ENCODE measurements at places on chromosomes 3 and 15.
A peak's percentile ranks its signal among the peaks of the same experiment; 100 is the strongest.

DNA sequence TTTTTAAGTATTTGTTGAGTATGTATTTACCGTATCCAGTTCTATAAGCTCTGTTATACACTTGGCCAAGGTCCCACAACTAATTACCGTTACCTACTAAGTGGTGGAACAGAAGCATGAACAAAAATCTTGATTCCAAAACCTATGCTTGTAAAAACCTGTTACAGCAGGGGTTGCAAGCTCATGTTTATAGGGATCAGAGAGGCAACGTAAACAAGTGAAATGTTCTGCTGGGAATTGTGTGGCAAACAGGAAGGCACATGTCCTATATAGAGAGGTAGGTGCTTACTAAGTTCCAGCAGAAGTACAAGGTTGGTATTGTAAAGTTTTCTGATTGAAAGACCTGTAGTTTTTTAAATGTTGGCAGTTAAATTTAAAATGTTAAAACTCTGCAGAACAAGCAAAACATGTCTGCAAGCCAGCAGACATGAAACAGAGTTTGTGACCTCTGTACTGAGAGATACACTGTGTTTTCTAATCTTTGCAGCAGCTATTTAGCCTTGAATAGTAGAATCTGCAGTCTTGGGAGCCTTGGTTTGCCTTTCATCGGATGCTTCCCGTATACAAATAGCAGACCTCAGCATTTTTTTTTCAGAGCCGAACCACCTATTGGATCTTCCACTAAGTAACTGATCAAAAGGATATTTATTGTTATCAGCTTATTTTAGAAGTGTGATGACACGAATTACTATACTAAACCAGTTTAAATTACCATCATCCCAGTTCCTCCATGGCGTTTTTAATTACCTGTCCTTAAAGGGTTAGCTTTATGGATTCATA is 11.4 kb downstream of the IREB2 start:
- DNase-seq, result no peak

DNA sequence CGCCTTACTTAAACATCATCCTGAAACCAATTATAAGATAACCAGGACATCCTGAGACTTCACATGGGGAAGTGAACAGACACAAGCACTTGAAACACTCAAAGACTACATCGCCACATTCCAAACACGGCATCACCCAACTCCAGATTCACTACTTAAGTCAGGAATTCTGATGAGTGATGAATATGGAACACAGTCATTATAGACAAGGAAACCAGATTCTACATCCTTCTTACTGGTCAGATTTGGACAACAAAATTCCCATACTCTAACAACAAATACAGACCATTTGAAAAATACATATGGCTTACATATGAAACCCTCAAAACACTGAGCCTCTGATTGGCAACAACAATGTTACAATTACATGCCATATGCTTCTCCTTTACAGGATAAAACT is 13.1 kb upstream of the RBSN start:
- no peak for DNase-seq

- no peak for DNase-seq
Measured at GRCh38 chr3:73255609-73256029, 194.2 kb downstream of the EBLN2 start.

DNA sequence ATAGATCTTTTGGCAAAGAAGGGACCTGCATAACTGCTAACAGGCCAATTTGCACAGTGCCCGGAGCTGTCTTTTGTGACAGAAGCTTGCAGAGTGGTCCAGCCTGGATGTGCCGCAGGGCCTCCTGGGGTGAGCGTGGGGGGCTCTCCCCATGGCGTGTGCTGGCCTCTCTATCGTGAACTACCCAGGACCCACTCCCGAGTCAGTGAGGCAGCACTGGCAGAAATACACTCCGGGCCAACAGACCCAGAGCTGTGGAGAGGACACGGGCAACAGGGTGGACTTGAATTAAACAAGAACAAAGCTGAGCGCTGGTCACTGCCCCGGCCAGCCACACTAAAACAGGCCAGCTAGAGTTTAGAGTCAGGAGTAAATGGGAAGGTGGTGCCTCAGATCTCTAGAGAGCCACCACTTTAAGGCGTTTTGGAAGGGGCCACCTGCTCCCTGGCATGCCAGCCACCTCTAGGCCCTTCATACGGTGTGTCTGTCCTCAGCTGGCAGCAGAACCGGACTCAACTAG is 152.1 kb downstream of the KLF13 start:
- no peak for DNase-seq

GRCh38 chr3:171490901-171491300 is 30.7 kb upstream of the TNIK start:
- no peak for DNase-seq

DNA sequence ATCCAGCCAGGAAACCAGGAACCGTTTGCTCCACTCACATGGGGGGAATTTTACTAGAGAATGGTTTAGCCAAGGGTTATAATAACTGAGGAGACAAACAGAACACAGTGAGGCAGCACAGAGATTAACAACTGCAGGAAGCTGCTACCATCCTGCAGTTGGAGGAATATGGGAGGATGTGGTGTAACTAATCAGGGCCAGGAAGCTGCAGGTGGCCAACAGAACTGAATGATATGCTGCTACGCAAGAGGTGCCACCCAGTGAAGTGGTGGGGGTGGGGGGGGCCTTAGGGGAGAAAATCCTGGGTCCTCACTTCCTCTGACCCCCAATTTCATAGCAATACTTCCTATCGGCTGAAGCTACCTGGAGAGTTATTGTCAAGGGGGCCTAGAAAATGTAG is 306.4 kb upstream of the STT3B start:
- peak; percentile 61 for DNase-seq

DNA sequence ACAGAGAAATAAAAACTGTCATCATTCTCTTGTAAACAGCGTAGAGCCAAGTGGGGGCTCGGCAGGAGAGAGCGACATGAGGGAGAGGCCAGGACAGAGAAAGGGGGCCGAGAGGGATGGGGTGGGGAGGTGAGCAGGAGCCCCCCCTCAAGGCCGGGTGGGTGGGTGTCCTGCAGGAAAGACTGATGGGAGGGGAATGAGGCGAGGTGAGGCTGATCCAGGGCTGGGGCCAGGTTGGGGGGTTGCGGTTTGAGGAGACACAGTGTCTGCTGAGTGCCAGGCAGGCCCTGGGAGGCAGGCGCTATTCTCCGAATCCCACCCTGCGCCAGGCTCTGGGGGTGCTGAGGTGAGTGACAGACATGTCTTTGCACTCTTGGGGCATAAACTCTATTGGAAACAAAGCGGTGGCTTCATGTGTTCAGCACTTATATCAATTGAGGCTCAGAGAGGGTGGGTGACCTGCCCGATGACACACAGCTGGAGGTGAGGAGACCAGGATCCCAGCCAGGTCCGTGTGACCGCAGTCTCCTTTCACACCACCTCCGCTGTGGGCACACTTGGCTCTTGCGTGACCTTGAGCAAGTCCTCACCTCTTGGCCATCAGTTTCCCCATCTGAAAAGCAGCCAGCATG is 19.6 kb upstream of the CSPG4 start:
- no peak for DNase-seq

- no peak for DNase-seq
Measured at GRCh38 chr3:100023150-100023549, 91.2 kb downstream of the FILIP1L start.

DNA sequence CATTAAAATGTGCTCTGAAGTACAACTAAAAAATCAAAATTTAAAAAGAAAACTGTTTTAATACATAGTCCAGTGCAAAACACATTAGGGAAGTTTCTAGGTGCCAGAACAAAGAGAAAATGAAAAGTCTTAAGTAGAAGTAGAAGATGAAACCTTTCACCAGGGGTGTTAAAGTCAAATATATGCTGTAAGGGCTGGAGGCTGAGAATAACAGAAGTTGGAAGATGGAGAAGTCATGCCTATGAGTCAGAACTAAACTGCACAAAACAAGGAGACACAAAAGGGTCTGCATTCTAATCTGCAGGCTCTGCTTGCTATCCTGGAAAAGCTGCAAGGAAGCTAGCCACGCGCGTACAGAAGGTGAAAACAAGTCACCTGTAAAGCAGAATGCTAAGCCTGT is 48.7 kb upstream of the CPB1 start:
- no peak for DNase-seq

GRCh38 chr15:68433551-68433950 is 1.6 kb upstream of the ITGA11 start:
- no peak for DNase-seq

GRCh38 chr3:152609891-152610290 is 225.0 kb upstream of the P2RY1 start:
- DNase-seq, result no peak

GRCh38 chr3:112508860-112509259 is 9.6 kb upstream of the BTLA start:
- DNase-seq, result no peak

DNA sequence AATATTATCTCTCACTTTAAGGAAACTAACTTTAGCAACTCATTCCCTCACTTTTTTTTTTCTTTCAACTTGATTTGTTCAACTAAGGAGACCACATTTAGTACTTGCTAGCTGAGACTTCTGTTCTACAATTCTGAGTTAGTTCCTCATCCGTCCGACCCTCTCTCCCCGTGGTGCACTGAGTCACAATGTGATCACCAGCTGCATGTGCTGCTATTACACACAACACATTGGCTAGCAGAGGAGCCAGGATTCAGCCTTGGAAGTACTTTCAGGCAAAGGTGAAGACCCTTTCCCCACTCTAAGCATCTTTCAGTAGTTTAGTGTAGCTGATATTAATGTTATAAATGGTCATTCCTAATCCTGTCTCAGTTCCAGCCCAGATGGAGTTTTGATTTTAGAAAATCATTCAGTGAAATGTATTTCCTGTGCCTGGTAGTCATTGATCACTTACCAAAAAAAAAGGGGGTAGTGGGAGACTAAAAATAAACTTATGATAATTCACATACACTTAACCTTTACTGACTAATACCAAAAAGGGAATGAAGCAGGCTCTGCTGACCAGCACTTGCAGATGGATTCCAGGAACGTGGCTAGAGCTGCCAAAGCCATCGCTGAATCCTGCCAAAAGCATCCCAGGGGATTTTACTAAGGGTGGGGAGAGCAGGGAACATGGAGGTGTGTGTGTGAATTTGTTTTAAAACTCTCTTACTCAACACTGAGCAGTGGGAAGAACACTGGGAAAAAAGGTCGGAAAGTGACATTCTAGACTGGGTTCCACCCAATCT is 424.8 kb downstream of the LPP start:
- DNase-seq, result no peak

GRCh38 chr3:156768390-156768789 is 57.8 kb upstream of the LEKR1 start:
- no peak for DNase-seq

- DNase-seq, result peak; percentile 9
Measured at GRCh38 chr3:170117134-170117533, 64.4 kb downstream of the PHC3 start.

- DNase-seq, result no peak
Measured at GRCh38 chr3:76131396-76132153, 346.2 kb upstream of the ZNF717 start.

GRCh38 chr3:53711387-53711786 is 134.8 kb downstream of the CHDH start:
- DNase-seq, result no peak

GRCh38 chr3:126082362-126083137 is 1.4 kb downstream of the SLC41A3 start:
- no peak for DNase-seq

- no peak for DNase-seq
Measured at GRCh38 chr15:24039683-24040082, 352.6 kb upstream of the NDN start.

GRCh38 chr15:71329041-71329440 is 213.8 kb downstream of the THSD4 start:
- no peak for DNase-seq

GRCh38 chr3:144708437-144708836 is 736.8 kb downstream of the DIPK2A start:
- DNase-seq, result no peak

- DNase-seq, result no peak
Measured at GRCh38 chr3:25461946-25462345, 33.9 kb downstream of the RARB start.

DNA sequence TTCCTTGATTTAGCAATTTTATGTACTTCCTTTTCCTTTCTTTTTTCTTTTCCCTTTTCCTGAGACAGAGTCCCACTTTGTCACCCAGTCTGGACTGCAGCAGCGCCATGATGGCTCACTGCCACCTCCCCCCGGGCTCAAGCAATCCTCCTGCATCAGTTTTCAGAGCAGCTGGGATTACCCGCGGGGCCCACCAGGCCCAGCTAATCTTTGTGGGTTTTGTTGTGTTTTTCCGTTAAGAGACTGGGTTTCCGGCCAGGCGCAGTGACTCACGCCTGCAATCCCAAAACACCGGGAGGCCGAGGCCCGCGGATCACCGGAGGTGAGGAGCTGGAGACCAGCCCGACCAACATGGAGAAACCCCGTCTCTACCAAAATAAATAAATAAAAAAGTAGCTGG is 17.7 kb downstream of the GOLGA8S start:
- DNase-seq, result no peak

DNA sequence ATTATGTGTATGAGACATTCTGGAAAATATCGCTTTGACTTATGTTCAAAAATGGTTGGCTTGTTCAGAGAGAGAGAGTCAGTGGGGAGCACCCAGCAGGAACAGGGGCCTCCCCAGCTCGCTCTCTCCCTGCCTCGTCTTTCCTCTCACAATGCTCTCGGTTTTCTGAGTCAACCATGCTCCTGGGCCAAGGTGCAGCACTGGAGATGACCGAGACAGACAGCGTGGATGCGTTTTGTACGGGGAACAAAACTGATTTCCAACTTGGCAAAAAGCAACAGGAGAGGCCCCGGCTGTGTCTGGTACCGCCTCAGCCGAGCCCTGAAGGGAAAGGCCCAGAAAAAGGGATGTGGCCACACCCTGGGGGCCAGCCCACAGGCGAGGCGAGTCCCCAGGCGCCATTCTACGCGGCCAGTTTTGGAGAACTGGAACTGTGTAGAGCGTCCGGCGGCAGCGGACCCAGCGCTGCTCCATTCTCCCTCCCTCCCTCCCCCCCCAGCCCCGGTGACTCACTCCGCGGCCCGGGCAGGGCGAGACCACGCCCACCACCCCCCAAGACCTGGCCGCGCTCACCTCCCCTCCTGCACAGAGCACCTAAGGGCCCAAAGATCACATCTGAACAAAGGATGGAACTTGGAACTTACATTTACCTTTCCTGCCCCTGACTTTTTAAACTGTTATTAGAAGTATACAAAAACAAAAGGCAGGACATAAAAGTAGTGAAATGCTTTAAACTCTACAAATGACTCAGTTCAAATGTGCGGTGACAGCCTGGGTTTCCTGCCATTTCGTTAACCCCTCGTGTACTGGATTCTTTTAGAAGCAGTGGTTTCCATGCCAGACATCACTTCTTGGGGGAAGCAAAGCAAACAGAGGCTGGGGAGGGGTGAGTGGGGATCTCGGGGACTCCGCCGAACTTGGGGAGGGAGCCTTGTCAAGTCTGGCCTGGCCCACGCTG is 12.7 kb downstream of the ATP10A start:
- DNase-seq, result peak; percentile 70

DNA sequence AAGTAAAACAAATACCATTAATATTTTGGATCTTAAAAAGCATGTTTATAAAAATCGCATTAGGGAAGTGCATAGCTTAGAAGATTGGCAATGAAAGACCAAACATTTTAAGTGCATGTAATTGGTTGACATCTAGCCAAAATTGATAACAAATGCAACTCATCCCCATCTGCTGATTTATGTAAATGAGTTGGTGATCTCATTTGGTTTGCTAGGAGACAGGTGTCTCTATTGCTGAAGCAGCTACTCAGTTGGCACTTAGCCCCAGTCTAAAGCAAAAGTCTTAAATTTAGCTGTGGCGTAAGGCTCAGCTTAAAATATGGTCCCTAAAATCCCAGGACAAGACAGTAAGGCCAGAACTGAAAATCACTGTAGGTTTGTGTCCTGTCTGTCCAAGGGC is 113.5 kb upstream of the CHL1 start:
- DNase-seq, result no peak

- no peak for DNase-seq
Measured at GRCh38 chr15:99073008-99073717, 31.7 kb upstream of the SYNM start.

GRCh38 chr15:90915808-90916440 is 12.8 kb downstream of the MAN2A2 start:
- no peak for DNase-seq

Data from natural killer cell (primary cell).